ENCODE measurements at places on chromosomes 11 and 22. TPM values are rescaled to one million over a fixed set of nuclear protein-coding genes. Genes with fewer than 3 reads are reported as not detected.

DNA sequence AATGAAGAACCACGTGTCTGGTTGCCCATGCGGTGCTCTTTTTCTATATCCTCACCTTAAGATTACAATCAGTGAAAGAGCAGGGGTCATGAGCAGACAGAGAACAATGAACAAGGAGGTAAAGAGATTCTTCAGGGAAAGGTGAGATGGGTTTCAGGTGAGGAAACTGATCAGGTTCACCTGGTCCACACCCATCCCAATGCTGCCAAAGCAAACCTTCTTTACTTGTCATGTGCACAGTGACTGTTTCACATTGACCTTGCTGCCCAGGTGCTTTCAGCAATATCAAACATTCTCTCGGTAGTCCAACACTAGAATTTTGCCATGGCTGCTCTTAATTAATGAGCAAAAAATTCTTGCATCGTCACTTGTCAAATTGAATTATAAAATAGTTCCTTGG is 24.5 kb upstream of the OR9Q2 start:
- no peak overlapping the region for H3K4me3 ChIP-seq
- H3K4me1 ChIP-seq, result no peaks in the 10 kb centered on the region
- H3K27me3 ChIP-seq, result no peaks in the 10 kb centered on the region
- H3K36me3 ChIP-seq, result no peaks in the 10 kb centered on the region
- DNase-seq, result no peak
- H3K27ac ChIP-seq, result no peak overlapping the region

DNA sequence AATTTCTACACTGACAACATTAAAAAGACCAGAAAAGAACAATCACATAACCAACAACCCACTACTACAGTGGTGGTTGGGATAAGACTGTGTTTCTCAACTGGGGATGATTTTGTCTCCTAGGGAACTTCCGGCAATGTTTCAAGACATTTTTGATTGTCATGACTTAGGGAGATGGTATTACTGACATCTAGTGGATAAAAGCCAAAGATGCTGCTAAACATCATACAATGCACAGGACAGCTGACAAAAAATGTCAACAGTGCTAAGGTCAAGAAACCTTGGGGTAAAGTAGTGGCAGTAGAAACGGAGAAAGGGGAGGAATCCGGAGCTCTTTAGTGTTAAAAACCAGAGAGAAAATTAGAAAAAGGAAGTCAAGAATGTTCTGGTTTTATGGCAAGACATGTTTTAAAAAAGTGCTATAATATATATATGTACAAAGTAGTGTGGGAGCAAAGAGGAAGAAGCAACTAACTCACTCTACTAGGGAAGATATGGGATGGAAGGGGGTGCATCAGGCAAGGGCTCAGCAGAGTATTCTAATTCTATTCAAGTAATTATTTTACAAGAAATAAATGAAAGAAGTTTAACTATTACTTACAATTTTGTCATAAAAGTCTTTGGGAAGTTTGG is 37.2 kb downstream of the CKAP5 start:
- H3K4me1 ChIP-seq, result no peaks in the 10 kb centered on the region
- DNase-seq, result no peak
- no peak overlapping the region for H3K4me3 ChIP-seq
- H3K36me3 ChIP-seq, result peaks cover 45% of the 10 kb centered on the region

DNA sequence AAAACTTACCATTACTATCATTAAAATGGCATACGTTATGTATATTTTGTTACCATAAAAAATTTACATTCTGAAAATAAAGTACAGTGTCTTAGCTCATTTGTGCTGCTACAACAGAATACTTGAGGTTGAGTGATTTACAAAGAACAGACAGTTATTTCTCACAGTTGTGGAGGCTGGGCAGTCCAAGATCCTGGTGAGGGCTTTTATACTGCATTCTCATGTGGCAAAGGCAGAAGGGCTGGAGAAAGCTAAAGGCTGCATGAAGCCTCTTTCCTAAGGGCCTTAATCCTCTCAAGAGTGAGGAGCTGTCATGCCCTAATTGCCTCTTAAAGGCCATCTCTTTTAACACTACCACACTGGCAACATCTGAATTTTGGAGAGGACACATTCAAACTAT is 13.3 kb downstream of the GGTLC2 start:
- no peaks in the 10 kb centered on the region for H3K4me1 ChIP-seq
- H3K27me3 ChIP-seq, result no peaks in the 10 kb centered on the region
- no peaks in the 10 kb centered on the region for H3K36me3 ChIP-seq
- H3K27ac ChIP-seq, result no peak overlapping the region

DNA sequence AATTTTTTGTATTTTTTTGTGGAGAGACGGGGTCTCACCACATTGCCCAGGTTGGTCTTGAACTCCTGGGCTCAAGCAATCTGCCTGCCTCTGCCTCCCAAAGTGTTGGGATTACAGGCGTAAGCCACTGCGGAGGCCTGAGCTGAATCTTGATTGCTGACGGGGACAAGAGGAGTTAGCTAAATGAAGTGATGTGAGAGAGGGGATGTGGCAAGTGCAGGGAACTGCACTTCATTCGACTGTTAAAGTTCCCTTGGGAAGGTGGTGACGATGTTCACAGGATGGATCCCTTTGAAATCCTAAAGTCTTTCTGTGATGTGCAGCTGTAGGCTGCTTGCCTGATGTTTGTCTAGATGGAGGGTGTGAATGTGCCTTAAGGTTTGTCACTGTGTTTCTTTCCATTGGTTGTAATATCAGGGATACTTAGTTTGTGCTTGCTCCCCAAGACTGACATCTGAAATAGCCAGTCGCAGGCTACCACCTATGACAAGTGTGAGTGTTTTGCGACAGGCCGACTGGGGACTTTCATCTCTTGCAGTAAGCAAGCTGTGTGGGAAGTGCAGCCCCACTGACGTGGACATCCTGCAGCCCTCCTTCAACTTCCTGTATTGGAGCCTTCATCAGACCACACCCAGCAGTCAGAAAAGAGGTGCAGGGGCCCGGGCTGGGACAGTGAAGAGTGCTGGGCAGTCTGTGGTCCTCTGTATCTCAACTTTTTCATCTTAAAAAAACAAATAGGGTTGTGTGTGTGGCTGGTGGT is 19.6 kb upstream of the CCDC134 start:
- peaks cover 7% of the 10 kb centered on the region for H3K4me1 ChIP-seq
- DNase-seq, result peak; percentile 35
- H3K27ac ChIP-seq, result no peak overlapping the region
- peak overlapping the region; percentile 21 for H3K4me3 ChIP-seq
- no peaks in the 10 kb centered on the region for H3K27me3 ChIP-seq

GRCh38 chr11:83836883-83837654 is 550.9 kb upstream of the CCDC90B start:
- H3K4me3 ChIP-seq, result no peak overlapping the region
- no peaks in the 10 kb centered on the region for H3K27me3 ChIP-seq
- H3K27ac ChIP-seq, result no peak overlapping the region
- no peaks in the 10 kb centered on the region for H3K4me1 ChIP-seq
- no peak for DNase-seq
- H3K36me3 ChIP-seq, result no peaks in the 10 kb centered on the region

DNA sequence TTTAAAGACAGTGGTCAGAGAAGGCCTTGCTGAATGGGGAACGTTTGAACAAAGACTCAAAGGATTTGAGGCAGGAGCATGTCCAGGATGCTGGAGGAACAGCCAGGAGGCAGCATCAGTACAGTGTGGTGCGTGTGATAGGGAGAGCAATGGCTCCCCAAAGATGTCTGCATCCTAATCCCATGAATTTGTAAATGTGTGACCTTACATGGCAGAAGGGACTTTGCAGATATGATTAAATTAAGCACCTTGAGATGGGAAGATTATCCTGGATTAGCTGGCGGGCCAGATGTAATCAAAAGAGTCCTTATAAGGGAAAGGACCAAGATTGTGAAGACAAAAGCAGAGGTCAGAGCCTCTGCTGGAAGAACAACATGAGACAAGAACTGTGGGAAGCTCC is 24.6 kb upstream of the FAT3 start:
- no peaks in the 10 kb centered on the region for H3K4me1 ChIP-seq
- no peaks in the 10 kb centered on the region for H3K36me3 ChIP-seq
- DNase-seq, result no peak

DNA sequence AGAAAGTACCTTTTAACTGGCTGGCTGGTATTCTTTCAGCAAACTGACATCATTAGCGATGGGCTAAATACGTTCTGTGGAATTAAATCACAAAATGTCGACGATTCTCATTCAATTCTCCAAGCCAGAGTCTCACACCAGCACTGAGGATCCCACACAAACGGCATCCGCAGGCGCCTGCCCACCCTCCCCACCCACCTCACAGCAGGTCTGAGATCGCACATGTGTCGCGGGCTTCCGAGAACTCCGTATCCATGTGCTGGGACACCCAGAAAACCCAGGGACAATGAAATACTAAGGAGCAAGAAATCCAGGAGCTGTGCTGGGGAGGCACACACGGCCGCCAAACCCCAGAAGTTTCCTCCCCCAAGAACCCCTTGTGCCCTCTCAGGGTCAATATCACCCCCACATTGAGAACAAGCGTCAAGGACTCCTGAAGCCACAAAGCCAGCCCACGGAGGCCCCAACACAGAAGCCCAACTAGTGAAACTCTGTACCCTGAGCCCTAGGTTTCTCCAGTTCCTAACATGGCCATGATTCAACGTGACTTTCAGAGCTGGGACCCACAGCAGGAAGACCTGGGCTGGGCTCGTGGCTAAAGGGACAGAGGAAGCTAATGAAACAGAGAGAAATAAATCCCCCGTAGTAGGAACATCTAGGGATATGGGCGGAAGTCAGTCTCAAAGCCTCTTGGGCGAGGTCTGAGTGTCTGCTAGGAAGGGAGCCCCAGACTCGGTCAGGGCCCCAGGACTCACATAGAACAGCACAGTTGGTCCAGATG is 8.0 kb downstream of the TOLLIP start:
- no peak for DNase-seq
- H3K27me3 ChIP-seq, result no peaks in the 10 kb centered on the region
- peaks cover 42% of the 10 kb centered on the region for H3K4me1 ChIP-seq
- peak overlapping the region; percentile 86 for H3K27ac ChIP-seq
- H3K4me3 ChIP-seq, result no peak overlapping the region

GRCh38 chr11:134119094-134119493 is 50.2 kb downstream of the JAM3 start:
- peaks cover 15% of the 10 kb centered on the region for H3K4me1 ChIP-seq
- no peak overlapping the region for H3K4me3 ChIP-seq
- no peak for DNase-seq

GRCh38 chr22:32926600-32926999 is 125.1 kb downstream of the TIMP3 start:
- no peaks in the 10 kb centered on the region for H3K4me1 ChIP-seq
- no peaks in the 10 kb centered on the region for H3K27me3 ChIP-seq
- no peaks in the 10 kb centered on the region for H3K36me3 ChIP-seq

- H3K4me1 ChIP-seq, result no peaks in the 10 kb centered on the region
- H3K27me3 ChIP-seq, result no peaks in the 10 kb centered on the region
- no peak overlapping the region for H3K4me3 ChIP-seq
- no peak overlapping the region for H3K27ac ChIP-seq
These were observed 138.8 kb downstream of the AASDHPPT start for GRCh38 chr11:106216281-106216680.

DNA sequence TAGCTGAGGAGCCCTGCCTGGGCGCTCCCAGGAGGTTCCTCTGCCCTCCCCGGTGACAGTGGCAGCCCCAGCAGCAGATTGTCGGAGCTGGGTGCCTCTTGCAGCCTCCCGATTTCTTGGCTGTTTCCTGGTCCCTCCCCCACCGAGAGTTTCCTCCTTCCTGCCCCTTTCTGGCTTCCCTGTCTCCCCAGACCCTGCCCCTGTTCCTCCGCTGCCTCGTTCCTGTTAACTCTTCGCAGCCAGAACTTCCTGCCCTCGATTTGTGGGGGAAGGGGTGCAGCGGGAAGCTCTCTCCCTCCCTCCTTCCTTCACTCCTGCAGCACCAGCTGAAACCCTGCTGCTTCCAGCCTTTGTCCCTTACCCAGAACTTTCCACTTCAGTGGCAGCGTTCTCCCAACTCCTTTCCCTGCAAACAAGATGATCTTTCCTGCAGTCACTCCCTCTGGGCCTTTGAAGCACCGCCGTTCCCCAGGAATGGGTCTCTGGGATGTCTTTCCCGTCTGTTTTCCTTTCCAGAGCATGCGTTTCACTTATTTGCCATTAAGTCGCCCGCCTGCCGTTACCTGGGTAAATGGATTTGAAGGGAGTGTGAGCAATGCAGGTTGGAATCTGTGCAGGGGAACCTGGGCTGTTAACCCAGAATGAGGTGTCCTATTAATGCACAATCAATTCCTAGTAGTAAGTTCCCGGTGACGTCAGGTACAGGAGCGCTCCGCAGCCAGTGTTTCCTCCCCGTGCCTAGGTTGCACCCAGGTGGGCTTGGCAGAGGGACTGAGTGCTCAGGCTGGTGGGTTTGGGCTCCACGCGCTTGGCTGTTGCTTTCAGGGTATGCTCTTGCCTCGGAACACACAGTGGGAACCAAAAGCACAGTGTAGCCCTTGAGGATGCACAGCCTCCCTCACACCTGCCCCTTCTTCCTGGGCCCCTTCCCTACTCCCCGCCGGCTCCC is 4.3 kb downstream of the GRK2 start:
- peaks cover 5% of the 10 kb centered on the region for H3K4me1 ChIP-seq
- H3K27ac ChIP-seq, result peak overlapping the region; percentile 96
- H3K4me3 ChIP-seq, result peak overlapping the region; percentile 13
- no peak for DNase-seq
- H3K36me3 ChIP-seq, result no peaks in the 10 kb centered on the region

Gene MS4A15
- total RNA-seq, result not detected

Gene CARD18
- total RNA-seq, result not detected

Gene RBM4
- 83.9 TPM for total RNA-seq

Gene TRPM5
- total RNA-seq, result not detected

Gene PRR33
- not detected for total RNA-seq

Gene CTSW
- total RNA-seq, result 3.1 TPM

Gene CNIH2
- total RNA-seq, result not detected

Measured in tibial nerve (tissue), 4 donors.